ENCODE measurements at places on chromosomes 6 and 20.
A peak's percentile ranks its signal among the peaks of the same experiment; 100 is the strongest.

GRCh38 chr6:113857556-113858479 lies 673 bp downstream of the MARCKS start:
- no peak for DNase-seq

- DNase-seq: no peak
Observed at GRCh38 chr6:142238881-142239280, 62.9 kb upstream of the ADGRG6 start.

- DNase-seq: no peak
Observed at GRCh38 chr20:23365390-23366165, 3.6 kb downstream of the GZF1 start.

- no peak for DNase-seq
Observed at GRCh38 chr6:80003826-80004172, 650 bp upstream of the TTK start.

DNA sequence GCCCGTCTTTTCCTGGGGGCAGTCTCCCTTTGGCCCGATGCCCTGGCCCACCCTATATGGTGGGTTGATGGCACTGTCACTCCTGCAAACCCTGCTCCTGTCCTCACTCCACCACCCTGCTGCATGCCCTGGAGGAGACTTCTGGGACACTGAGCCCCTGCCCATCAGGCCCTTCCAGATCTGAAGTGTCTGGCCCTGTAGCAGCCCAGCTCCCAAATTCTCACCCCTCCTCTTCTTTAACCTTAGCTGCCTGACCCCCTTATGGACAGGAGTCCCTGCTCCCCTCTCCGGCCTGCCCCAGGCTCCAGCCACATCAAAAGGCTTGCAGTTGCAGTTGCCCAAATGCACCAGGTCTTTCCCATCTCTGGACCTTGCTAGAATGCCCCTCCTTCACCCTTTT lies 20.8 kb upstream of the SLC32A1 start:
- DNase-seq: no peak

- no peak for DNase-seq
Observed at GRCh38 chr6:43772681-43773049, 2.7 kb downstream of the VEGFA start.

- no peak for DNase-seq
Observed at GRCh38 chr6:134883314-134883713, 66.6 kb downstream of the ALDH8A1 start.

DNA sequence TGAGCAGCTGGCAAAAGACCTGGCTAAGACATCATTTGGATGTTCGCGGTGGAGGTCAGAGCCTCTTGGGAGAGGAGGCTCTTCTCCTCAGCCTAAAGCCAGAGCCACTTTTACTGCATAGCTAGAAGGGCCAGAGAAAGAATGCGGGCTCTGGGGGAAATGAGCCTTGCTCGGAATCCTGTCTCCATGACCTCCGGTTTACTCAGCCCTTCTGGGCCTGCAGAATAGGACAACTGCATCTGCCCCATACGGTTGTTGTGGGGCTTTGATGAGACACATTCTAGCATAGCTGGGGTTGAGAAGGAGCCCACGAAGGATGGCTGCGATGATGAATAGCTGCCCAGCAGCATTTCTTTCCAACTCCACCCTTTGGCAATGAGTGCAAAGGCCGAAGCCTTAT lies 115.0 kb upstream of the SLC22A23 start:
- no peak for DNase-seq

DNA sequence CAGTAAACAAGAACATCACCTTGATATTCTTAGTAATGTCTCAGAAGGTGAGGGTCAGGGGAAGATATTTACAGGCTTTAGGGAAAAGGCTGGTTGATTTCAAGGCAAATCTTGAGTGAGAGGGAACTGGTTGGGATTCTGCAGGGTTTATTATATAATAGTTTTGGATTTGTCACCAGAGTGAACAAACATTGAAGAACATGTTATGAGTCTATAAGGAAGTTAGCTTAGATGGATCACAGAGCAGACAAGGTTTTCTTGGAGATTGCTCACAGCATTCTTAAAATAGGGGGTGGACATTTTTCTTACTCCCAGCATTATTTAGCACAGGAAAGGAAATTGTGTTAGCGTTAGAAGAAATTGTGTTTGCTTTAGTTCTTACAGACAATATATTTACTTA lies 324.9 kb downstream of the LAMA2 start:
- no peak for DNase-seq

- no peak for DNase-seq
Observed at GRCh38 chr20:20711413-20711812, 1.0 kb downstream of the RALGAPA2 start.

GRCh38 chr6:37483252-37483901 lies 16.3 kb downstream of the CCDC167 start:
- DNase-seq: no peak

GRCh38 chr20:58852543-58853271 lies at the start of gene GNAS:
Gene GNAS, plus strand, starts transcription at chr20:58852716.
- DNase-seq: no peak

DNA sequence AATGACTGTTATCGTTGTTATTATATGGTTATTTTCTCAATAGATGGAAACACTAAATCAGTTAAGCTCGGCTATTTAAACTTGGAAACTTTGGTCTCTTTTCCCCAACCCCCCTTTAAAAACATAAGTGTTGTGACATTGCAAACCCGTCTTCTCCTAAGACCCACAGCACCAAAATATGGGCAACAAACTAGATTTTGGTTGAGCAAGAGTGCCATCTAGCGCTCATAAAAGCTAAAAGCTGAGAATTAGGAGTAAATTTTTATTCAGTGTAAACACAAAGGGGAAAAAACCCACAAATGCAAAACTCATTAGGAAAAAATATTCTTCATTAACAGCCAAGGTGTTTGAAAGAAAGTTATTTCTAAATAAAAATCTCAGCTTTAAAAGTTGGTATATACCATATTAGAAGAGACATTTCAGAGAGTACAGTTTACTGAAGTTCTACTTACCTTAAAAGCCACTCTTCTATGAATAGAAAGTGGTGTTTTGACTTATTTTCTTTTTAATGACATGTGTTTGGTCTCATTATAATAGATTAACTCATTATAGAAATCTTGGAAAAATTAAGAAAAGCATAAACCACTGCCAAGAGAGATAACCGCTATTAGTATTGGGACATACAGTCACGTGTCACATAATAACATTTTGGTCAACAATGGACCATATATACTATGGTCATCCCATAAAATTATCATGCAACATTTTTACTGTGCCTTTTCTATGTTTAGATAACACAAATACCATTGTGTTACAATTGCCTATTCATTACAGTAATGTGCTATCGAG lies 21.1 kb downstream of the SESN1 start:
- peak; percentile 13 for DNase-seq

Data from stimulated activated CD4-positive, alpha-beta T cell treated with anti-CD3 and anti-CD28 coated beads, Interleukin-1b, Interleukin-23, amount 100 ng/mL, for 1 hour (primary cell).